ENCODE measurements at places on chromosomes 5 and 9.
A peak's percentile ranks its signal among the peaks of the same experiment; 100 is the strongest.

DNA sequence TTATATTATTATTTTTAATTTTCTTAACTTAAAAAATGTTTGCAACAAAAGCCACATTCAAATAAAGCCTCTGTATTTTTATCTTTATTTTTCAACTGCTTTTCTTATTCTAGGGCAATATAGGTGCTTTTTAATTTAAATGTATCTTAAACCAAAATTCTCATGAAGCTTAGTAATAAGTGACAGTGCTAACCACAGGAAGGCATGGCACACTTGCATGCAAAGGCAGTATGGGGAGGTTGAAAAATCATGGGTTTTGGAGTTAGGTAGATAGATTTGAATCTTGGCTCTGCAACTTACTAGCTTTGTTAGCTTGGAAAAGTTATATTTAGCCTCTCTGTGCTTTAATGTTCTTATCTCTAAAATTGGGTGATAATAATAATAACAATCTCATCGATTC, 458.0 kb downstream of the DMAC1 start:
- DNase-seq: no peak

- no peak for DNase-seq
Measured at GRCh38 chr9:110768886-110769285, 100.3 kb downstream of the MUSK start.

DNA sequence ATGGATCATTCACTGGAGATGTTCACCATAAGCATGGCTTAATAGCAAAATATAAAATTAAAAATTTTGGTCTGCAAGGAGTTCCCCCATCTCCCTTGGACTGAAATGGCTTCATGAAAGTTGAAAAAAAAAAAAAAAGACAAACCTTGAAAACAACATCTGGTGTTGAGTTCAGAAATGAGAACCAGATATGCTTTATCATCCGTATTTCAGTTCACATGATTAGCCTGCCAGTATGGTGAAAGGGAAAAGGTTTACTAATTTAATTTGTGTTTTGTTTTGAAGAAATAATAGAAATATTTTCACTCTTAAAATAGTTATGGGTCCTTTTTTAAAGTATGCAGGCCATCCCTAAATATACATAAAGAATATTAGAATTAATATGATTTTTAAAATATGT, 67.8 kb downstream of the TMEM167A start:
- no peak for DNase-seq

DNA sequence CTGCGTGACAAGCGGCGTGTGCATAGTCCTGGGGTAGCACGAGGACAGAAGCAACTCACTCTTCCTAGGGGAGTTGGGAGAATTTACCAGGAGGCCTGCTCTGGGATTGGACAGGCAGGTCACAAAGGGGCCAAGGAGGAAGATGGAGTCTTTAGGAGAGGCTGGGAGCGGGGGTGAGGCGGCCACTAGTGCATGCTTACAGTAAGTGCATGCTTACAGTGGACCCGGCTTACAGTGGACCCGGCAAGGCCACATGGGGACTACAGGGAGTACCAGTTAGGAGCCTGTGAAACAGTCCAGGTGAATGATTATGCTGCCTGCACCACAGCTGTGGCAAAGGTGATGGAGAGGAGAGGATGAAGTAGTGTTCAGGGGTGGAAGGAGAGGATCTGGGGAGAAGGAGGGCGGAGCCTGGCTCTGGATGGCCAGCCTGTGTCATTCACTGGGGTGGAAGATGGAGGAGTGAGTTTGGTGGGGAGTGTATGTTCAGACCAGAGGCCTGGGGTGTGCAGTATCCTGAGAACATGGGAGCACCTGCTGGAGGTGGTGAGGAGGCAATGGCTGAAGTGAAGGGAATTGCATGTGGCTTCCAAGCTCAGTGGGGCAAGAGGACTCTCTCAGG, 78.7 kb downstream of the CRB2 start:
- no peak for DNase-seq

DNA sequence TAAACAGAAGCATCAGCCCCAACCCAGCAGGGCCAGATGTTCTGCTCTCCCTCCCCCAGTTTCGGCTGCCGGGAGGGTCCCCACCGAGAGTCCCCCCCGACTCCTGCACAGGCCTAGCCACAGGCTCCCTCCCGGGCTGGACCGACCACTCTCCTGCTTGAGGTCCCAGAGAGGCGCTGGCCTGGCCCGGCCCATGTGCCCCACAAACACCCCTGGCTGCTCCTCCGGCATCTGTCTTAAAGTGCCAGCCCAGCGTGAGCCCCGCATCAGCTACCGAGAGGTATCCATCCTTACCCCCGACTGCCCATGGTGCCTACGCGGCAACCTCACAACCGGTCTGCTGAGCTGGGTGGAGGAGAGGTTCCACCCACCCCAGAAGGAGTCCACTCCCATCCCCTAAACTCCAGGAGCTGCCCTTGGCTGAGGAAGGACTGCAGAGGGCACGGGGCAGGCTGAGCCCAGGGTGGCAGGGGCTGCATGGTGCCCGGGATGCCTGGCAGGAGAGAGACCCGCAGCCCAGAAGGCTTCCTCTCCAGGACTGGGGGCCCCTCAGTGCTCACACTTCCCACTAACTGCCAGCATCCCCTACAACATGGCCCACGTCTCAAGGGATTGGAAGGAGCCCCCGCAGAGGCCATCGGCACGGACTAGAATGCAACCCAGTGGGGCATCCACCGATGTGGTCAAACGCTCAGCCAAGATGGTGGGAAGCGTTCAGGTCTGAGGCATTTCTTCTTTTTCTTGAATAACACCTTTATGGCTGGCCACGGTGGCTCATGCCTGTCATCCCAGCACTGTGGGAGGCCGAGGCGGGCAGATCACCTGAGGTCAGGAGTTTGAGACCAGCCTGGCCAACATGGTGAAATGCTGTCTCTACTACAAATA, 15.6 kb upstream of the EGFL7 start:
- no peak for DNase-seq

- no peak for DNase-seq
Measured at GRCh38 chr9:120456218-120456617, 123.7 kb downstream of the CDK5RAP2 start.

- DNase-seq: peak; percentile 51
Measured at GRCh38 chr5:16552666-16553343, 64.0 kb downstream of the RETREG1 start.

GRCh38 chr5:177301503-177302165, 1.9 kb downstream of the RAB24 start:
- DNase-seq: peak; percentile 21

GRCh38 chr9:130639866-130640555, 24.4 kb upstream of the PRDM12 start:
- no peak for DNase-seq

GRCh38 chr9:8696516-8696915, 896.9 kb upstream of the DMAC1 start:
- DNase-seq: no peak

DNA sequence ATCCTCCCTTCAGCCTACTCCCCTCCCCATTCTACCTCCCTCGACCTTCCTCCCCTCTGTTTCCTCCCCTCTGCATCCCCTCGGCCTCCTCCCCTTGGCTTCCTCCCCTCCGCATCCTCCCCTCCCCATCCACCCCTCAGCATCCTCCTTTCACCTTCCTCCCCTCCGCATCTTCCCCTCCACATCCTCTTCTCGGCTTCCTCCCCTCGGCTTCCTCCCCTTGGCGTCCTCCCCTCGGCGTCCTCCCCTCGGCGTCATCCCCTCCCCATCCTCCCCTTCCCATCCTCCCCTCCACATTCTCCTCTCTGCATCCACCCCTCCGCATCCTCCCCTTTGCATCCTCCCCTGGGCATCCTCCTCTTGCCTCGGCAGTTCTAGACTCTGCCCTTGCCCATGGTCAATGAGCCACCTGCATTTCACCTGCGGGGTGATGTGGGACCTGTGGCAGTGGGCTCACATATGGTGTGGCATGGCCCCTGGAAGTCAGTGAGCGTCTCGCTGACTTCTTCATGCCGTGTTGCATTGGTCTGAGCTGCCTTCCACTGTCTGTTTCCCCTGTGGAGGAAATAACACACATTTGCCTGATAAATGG, 113.0 kb downstream of the WNK2 start:
- no peak for DNase-seq

DNA sequence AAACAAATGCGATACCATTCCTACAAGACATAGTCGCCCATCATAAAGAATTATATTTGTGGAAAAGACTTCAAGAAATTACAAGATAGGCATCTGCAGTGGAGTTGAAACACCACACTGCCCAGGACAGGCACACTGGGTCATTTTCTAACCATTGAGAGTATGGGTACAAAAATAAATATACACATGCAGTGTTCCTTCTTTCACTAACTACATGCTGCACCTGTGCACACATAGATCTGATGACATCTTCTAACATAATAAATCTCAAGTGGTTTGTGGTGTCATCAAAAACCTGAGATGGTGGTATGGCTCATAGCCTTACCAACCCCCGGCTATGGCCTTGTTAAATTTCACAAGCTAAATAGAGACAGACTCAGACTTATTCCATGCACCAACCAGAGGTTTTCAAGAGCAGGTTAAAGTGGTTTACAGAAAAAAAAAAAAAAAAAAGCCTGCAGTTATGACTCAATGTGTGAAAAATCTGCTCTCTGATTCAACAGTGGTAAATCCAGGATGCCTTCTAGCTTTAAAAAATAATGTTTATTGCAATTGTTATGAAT, 12.4 kb upstream of the NFIB start:
- peak; percentile 75 for DNase-seq

DNA sequence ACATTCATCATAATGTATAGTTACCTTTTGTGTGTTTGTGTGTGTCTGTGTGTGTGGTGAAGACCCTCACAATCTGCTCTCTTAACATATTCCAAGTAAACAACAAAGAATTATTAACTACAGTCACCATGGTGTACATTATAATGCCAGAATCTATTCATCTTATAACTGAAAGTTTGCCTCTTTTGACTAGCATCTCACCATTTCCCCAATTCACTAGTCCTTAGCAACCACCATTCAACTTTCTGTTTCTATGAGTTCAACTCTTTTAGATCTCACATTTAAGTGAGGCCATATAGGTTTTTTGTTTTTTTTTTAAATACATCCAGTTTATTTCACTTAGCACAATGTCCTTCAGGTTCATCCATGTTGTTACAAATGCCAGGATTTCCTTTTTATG, 83.6 kb downstream of the SMC2 start:
- DNase-seq: no peak

GRCh38 chr5:168342985-168343384, 51.5 kb downstream of the WWC1 start:
- DNase-seq: no peak

DNA sequence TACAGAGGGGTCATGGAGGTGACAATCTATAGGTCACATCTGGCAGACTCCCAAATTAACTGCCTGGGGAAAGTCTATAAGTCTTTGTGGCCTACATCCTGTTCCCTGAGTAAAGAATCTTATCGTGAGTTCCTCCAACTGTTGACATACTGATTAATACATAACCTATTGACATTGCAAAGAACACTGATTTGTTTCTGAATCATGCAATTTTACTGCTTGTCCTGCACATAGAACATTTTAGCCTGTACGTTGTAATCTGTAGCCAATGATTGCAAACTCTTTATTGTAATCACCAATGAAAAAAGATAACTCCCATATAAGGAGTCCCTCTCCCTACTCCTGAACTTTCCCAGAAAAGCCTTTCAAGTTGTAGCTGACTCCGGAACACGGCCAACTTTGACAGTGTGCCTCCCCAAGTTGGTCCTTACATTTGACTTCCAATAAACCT, 18.8 kb upstream of the OR2K2 start:
- peak; percentile 79 for DNase-seq

DNA sequence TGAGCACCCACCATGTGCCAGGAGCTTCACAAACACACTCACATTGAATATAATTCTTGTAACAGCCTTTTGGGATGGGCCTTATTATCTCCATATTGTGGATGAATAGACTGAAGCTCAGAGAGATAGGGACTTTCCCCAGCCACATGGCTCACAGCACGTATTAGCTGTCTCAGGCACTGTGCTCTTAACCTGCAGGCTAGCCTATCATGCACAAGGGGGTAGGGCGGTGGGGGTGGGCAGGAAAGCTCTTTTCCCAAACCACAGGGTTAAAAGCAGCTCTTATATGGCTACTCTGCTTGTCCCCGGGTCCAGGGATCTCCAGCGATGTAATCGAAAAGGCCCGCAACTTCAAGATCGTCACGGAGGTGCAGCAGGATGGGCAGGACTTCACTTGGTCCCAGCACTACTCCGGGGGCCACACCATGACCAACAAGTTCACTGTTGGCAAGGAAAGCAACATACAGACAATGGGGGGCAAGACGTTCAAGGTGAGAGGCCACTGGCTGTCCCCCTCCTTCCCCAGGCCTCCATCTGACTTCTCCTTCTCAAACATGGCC, 2.6 kb downstream of the FABP6 start:
- peak; percentile 52 for DNase-seq

All from Caki2 (cell line).